ENCODE measurements at places on chromosomes 12 and 14.
A peak's percentile ranks its signal among the peaks of the same experiment; 100 is the strongest.

GRCh38 chr12:46187023-46187422 lies 81.8 kb downstream of the SLC38A1 start:
- no peak for DNase-seq

DNA sequence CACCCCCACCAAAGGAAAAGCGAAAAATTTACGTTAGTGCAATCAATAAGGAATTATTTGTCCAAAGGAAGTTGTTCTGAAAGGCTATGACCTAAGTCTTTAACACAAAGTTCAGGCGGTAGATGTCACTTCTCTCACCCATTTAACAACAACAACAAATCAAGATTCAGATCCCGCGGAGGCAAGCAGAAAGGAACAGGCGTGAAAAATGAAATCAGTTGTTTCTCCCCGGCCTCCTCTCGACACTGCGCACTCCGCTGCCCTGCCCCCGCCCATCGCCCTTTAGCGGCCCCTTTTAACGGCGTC lies 1.4 kb downstream of the DENND5B start:
- peak; percentile 45 for DNase-seq

DNA sequence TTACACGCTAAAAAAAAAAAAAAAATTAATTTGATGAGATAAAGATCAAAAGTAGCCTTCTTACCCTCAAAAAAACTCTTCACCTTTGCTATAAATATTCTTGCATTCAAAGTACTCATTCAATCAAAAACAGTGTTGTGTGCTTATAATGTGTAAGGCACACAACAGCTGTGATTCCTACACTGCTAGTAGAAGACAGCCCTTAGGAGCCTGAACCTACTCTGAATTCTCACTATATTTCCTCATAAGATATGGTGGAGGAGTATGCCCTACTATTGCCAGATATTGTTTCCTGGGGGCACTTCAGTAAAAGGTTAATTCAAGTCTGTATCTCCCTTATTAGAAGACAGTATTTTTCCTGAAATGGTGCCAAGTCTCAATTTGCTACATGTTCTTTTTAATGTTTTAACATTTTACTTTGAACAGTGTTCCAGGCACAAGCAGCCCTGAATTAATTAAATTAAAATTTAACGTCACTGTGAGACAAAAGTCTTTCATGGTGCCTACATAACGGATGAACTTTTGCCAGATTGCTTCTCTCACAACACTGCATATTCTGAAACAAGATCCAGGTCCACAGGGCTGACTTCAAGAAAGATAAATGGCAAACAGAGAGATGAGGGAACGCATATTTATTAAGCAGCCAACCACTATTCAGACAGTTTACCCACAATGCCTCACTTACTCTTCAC lies 19.3 kb downstream of the PPP2R5E start:
- no peak for DNase-seq

DNA sequence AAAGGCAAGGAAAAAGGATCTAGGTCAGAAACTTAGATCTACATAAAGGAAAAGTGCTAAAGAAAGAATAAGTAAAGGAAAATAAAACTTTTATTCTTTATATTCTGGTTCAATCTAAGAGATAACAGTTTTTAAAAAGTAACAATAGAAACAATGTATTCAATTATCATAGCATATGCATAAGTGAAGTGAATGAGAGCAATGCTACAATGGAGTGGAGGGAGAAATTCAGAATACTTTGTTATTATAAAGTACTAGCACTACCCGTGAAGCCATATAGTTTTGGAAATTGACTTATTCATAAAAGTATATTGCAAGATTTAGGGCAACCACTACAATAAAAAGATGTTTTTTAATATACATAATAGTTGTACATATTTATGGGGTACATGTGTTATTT lies 586.0 kb upstream of the MDGA2 start:
- DNase-seq, result no peak

- no peak for DNase-seq
Observed at GRCh38 chr14:96297997-96298515, 42.0 kb downstream of the BDKRB1 start.

GRCh38 chr14:70827752-70828151 lies 18.4 kb upstream of the MAP3K9 start:
- DNase-seq, result no peak

GRCh38 chr14:55097881-55098560 lies 31.0 kb upstream of the LGALS3 start:
- DNase-seq, result peak; percentile 21

- no peak for DNase-seq
Observed at GRCh38 chr12:40110586-40110985, 4.7 kb upstream of the SLC2A13 start.

DNA sequence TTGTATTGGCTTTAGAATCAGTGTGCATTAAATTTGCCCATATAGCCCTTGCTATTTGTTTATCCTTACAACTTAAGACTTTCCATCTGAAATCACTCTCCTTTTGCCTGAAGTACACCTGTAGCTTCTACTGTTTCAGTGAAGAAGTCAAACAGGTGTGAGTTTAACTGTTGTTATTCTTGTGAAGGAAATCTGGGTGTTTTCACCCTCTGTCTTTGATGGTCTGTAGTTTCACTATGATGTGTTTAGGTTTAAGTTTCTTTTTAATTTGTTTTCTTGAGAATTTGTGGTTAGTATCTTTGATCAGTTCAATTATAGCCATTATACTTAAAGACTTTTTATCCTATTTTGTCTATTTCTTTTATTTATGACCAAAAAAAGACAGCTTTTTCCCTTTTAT lies 68.9 kb upstream of the BBS10 start:
- DNase-seq, result no peak

DNA sequence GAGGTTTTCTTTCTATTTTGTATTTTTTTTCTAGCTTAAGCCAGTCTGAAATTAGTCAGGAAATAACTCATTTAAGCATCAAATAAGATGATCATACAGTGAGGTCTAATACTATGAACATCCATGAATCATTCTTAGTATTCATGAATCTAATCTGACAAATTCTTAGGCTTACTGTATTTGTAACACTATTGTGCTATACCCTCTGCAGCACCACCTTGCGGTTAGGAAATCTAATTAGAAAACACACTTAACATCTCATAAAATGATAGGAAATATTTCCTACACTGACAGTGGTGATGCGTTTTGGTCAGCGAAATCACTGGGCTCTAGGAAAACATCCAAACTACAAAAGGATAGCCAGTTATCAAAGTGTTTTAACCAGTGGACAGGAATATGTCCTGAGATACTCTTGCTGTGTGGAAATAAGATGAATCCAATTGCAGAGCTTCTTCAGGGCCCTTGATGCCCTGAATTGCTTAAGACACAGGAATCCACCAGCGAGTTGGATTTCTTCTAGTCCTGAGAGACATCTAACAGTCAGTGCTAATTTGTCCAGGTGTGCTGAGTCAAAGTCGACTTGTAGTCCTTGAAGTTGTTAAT lies 109.3 kb upstream of the MYF6 start:
- DNase-seq, result no peak

GRCh38 chr12:90254796-90255195 lies 546.2 kb upstream of the ATP2B1 start:
- no peak for DNase-seq

GRCh38 chr12:62291864-62292760 lies 31.9 kb downstream of the USP15 start:
- no peak for DNase-seq

GRCh38 chr14:94051115-94051514 lies 25.0 kb downstream of the OTUB2 start:
- DNase-seq, result no peak

DNA sequence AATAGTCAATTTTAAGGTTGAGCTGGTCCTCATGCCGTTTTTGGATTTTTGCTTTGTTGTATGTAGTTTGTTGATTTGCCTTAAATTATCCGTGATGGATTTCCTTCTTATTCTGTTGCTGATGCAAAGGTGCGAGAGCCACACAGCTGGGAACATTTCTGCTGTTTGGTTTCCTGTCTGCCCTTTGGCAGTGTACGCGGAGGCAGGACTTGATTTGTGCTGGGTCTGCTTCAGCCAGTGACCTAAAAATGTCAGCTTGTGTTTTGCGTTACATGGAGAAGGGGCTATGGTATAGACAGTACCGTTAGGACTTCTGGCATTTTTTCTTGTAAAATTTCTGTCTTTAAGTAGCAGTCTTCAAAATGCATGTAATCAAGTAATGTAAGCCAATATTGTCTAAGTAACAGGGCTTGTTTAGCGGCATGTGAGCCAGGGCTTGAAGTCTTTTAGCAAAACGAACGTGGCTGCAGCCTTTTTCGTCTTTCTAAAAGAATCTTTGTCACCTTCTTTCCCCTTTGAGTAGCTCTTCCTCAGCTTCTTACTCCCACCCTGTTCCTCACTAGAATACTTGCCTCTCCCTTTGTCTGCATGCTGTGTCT lies 18.2 kb upstream of the RD3L start:
- no peak for DNase-seq

- DNase-seq, result no peak
Observed at GRCh38 chr12:9041321-9041720, 52.0 kb downstream of the KLRG1 start.

DNA sequence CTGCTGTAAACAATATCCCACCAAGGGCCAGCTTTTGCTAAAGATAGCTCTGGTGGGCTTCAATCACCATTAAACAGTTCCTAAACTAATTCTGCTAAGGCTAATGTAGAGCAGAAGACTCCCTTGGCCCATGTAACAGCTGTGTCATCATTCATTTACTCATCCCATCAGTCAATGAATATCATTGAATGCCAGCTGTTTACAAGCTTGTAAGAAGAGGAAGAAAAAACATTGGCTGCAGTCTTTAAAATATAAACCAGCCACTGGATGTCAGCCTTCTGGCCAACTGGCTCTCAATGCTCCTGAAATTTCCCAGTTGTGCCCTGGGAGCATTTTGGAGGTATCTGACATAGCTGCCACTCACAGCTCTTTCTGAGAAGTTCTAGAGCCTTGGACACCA lies 18.0 kb upstream of the MAP3K9 start:
- DNase-seq, result no peak

- DNase-seq, result no peak
Observed at GRCh38 chr12:98332642-98333041, 182.7 kb upstream of the TMPO start.

- no peak for DNase-seq
Observed at GRCh38 chr12:6323995-6324711, 13.7 kb downstream of the PLEKHG6 start.

DNA sequence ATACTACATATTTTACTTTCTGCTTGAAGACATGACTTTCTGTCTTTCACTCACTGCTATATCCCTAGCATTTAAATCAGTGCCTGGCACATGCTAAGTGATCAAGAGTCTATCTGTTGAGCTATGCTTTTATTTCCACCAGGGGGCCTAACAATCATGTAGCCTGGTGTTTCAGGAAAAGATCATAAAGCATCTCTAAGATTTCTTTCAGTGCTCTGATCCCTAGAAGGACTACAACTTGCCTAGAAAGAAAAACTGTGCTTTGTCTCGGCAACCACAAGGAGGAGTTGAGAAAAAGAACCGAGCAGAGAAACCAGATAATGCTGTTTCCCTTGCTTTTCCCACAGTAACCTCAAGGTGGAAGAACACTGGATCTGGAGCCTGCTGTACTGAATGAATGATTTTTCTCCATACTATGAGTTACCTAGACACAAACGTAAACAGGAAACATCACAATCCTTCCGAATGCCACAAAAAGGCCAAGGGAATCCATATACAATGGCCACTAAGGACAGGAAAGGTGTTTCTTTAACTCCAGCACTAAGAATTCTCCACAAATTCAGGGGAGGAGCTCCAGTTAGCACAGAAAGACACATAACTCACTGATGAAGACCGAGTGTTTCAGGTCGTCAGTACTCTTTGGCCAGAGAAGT lies 1.2 kb downstream of the CRY1 start:
- peak; percentile 15 for DNase-seq

GRCh38 chr14:55850825-55851241 lies 267.4 kb upstream of the PELI2 start:
- DNase-seq, result no peak

- no peak for DNase-seq
Observed at GRCh38 chr12:105740369-105740768, 398.4 kb downstream of the NUAK1 start.

GRCh38 chr14:51780006-51780692 lies 80.3 kb upstream of the GNG2 start:
- peak; percentile 77 for DNase-seq

DNA sequence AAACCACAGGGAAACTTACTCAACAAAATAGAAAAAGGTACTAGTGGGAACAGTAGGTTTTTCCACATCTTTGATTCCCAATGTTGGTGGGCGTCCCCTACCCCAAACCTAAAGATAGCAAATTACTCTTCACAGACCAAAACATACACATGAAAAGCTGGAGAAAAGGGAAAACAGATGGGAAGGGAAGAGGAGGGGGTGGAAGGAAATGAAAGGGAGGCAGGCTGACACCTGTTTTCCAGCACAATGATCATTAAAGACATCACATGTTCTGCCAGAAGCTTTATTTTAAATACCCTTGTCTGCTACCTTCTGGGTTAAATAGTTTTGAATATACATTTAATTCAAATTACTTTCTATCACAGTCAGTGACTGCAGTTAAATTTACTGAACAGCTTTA lies 1617.9 kb upstream of the SEL1L start:
- DNase-seq, result no peak

DNA sequence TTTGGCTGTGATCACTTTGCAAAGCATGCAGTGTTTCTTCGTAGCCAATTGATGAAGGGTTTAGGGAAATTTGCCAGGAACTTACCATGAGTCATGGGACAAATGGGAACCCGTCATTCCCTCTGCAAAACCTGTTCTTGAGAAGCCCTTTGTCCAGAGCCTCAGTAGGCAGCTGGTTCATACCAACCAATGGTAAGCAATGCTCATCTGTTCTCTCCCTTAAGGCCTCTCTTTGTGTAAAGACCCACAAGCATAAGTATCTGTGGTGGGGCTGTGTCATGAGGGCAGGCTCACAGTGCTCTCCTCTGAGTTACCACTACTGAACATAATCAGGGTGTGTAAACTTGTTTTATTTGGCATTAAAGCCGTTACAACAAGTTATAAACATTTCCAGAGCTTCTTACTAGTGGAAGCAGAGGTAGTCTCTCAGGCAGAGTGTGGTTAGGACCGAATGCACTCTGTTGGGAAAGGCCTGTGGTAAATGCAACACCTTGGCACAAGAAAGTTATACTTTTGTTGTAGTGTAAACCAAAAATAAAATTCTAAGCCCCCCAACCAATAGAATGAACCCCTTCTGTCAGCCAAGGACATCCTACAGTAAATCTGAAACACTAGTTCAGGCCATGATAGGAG lies 119.8 kb downstream of the SINHCAF start:
- DNase-seq, result no peak

DNA sequence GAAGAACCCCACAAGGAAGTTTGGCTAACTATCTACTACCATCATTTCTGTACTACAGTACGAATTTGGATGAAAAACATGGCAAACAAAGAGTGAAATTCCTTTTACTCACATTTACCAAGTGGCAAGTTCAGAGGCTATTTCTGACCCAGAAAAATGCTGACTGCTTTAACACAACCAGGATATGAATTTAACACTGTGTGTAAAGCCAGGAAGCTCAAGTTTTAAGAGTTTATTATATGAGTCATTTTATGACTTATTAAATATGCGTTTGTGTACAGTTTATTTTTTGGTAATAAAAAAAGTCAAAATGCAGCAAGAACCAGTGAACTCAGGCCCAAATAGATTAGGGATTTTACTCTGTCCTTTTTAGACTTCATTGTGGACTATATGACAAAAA lies 58.4 kb upstream of the STAC3 start:
- DNase-seq, result no peak
